Osteoblast (primary cell): ENCODE measurements at places on chromosomes 2 and 18. TPM values are rescaled to one million over a fixed set of nuclear protein-coding genes. Genes with fewer than 3 reads are reported as not detected.

The CYTIP gene
- total RNA-seq = 1.2 and 1.4 TPM in 2 replicates

The CFAP53 gene
- 0.36 and 0.59 TPM in 2 replicates for total RNA-seq

GRCh38 chr18:10872304-10872703 is 277.1 kb downstream of the PIEZO2 start:
- DNase-seq = no peak

GRCh38 chr2:165469417-165469816 is at the start of gene CSRNP3:
Gene CSRNP3 (plus strand): TSS chr2:165469698. CDS start chr2:165595066, 125,368 bp downstream.
- DNase-seq = peak; percentile 78

DNA sequence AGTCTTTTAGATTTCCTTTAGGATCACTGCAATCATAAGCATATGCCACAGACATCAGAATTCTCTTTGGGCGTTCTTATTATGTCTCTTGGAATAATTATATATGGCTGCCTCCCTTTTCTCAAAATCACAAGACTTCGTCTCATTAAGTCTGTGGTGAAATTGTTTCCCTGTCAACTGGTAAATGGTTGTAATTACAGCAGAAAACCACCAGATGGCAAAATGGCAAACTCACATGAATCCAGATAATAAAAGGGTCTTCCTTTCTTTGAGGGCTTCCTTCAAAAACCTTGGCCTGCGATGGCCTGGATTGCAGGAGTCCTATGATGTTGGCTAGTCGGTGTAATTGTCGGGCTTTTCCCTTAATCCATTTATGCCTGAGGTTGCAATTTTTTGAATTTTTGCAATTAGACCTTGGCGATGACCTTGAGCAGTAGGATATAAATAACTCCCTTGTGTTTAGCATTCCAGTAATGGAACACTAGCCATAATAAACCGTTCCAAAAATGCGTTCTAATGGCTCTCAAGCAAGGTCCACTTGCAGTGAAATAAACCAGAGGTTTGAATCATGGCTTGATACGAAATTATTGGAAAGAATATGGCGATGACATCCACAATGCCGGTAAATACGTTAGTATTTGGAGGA is 656.4 kb downstream of the MBD2 start:
- no peak for DNase-seq

The LYG1 gene
- under 0.01 and 0.88 TPM in 2 replicates for total RNA-seq

The ABCB11 gene
- under 0.01 TPM in 1 of 2 replicates, not detected in the other for total RNA-seq

GRCh38 chr2:61177727-61178549 is 15.9 kb downstream of the C2orf74 start:
- DNase-seq = peak; percentile 76

GRCh38 chr2:85909005-85909404 is 20.2 kb upstream of the ST3GAL5 start:
- DNase-seq = no peak

DNA sequence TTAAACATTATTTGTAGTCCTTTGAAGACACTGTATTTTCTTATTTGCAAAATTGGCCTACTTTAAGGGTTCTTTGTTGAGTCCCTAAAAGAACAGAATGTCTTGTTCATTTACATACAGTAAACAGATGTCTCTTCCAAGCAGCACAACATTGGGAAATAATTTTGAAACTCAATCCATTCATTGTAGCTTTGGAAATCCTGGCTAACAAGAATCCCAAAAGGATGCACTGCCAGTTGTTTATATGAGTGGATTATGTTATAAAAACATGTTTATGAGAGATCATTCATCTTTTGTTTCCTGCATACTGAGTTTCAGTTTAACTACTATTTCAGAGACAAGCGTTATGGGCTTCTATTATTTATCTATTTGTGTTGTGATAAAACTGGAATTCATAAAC is 499.3 kb downstream of the PID1 start:
- no peak for DNase-seq

The TMEM178A gene
- 0.29 and 0.72 TPM in 2 replicates for total RNA-seq

The DYSF gene
- 2.7 and 4.3 TPM in 2 replicates for total RNA-seq

DNA sequence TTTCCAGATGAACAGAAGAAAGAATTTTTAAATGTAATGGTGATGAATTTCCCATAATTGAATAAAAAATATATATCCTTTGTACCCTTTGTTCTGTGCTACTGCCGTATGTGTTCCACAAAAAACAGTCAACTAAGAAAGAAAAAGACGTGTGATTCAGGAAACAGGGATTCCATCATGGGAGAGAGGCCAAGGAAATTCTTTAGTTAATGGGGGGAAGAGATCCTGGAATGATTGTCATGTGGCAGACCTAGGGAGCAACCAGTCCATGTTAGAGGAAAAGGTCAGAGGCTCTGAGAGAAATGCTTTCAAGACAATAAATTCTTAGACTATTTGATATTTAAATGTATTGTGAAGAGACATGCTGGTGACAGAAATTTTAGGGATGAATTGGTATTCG is 76.6 kb downstream of the CPO start:
- peak; percentile 32 for DNase-seq

DNA sequence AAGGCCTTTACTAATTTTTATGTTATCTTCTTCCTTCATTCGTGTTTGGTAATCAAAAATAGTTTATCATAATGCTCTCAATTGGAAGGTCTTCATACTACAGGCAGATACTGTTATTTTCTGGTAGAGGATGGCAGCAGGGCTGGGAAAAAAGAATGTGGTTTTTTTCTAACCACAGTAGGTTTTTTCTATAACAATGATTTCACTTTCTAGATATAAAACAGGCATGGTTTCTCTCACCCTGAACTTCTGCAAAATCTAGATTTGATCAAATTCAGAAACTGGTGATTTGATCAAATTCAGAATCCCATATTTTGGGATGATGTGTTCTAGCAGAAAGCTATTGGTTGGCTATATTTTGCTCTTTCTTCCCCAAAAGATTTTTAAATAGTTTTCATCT is 27.6 kb downstream of the BCL11A start:
- no peak for DNase-seq

DNA sequence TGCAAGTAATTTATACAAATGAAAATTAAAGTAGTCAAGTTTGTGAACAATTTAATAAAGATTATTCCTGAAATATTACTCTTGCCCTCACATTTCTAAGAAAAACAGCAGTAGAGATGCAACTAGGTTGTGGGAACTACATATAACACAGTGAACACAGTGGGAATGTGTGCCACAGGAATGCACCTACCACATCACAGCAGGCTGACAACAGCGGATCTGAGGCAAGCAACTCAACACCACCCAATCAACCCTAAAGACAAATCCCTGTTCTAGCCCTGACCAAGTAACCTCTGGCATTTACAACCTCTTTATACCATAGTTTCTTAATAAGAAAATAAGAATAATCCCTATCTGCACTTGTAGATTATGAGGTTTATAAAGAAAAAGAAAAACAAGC is 23.4 kb downstream of the MBOAT2 start:
- DNase-seq = no peak

The ACKR3 gene
- 18.8 and 26.8 TPM in 2 replicates for total RNA-seq

GRCh38 chr2:26757873-26758789 is 6.0 kb upstream of the SLC35F6 start:
- no peak for DNase-seq

GRCh38 chr18:4040391-4041092 is 414.6 kb downstream of the DLGAP1 start:
- DNase-seq = no peak
